ENCODE measurements at places on chromosomes 1 and 21. TPM values are rescaled to one million over a fixed set of nuclear protein-coding genes. Genes with fewer than 3 reads are reported as not detected.

DNA sequence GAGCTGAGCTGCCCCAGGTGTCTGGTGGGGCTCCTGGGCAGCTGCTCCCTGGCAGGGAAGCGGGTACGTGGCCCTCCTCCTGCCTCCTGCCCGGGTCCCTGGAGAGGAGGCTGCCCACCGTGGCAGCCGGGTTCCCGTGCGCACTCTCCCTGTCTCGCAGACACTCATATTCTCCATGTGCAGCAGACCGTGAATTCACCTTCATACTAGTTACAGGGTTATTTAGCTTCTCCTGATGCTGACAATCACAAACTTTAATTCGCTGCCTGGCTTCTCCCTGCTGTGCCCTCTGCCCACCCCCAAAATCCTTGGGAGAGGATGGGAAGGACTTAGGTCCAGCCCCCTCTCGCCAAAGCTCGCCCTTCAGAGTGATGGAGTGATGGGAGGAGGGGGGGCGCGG lies 95.3 kb downstream of the CASZ1 start:
- no peak for DNase-seq

GRCh38 chr1:39413902-39414528 lies 77.4 kb upstream of the BMP8A start:
- DNase-seq, result no peak

DNA sequence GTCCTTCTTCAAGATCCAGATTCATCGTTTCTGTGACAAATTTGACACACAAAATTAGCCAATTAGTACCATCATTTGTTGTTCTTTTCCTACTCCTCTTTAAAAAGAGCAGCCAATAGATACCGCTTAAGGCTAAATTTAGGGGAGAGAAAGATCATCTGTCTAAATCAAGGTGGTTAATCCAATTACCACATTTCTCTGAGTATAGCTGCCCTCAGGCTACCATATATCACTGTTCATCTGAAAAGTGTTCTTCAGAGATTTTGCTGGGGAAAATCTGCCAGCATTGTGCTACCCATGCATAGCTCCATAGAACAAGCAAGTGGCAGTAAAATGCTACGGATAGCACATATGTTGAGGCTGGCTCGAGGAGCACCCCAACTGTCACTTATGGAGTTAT lies 110.3 kb upstream of the ESRRG start:
- no peak for DNase-seq

- DNase-seq, result no peak
Observed at GRCh38 chr1:59428828-59429227, 131.9 kb downstream of the FGGY start.

DNA sequence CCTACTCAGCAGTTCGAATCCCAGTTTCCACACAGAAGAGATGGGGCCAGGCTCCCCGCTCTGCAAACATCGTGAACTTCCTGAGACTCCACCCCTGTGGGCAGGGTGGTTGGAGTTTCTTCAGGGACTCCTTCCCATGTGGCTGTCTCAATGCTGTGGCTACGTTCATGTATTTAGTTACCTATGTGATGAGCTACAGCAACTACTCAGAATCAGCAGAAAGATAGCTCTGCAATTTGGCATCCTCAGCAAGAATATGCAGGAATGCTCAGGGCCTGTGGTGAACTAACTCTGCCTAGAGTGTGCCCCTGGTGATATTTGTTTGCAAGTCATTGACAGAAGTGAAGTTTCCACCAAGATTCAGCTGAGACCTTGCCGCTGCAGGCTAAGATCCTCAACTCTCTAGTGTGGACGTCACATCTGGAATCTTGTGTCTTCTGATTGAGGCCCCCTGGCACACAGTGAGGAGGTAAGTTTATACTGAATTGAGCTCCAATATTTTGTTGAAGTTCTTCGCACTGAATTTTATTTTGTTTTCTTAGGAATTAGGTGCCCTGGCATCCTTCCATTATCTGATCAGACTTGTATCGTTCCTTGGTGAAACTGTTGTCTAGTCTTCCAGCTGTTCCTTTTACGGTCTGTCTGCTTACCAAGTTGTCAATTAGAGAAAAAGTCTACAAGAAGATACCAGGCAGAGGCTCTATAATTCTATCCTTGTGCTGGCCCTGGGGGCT lies 8.2 kb upstream of the GLRX2 start:
- no peak for DNase-seq

The SPRR2F gene
- total RNA-seq, result 0.80 TPM

All from hepatocyte (in vitro differentiated cells).